Fibroblast of the conjunctiva (primary cell): ENCODE measurements at places on chromosomes 16 and 17.

GRCh38 chr16:3909791-3910583 is 29.5 kb upstream of the CREBBP start:
- no peak for DNase-seq

- DNase-seq = no peak
Measured at GRCh38 chr16:27321013-27321915, 7.5 kb downstream of the IL4R start.

DNA sequence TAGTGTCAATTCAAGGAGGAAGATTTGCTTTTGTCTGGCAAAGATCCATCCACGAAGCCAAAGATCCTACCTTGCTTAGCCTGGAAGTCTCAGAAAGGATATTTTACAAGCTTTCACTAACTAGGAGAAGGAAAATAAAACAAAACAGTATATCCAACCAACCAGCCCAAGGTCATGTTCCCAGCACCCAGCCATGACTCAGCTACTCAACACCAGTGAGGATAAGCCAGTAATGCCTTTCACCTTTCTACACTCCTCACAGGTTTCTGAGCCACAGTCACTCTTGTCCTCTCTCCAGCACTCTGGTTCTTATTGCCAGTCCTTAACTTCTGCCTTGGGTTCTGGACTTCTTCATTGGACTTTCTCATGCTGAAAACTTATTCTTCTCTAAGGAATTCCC is 116.2 kb downstream of the CDH11 start:
- DNase-seq = no peak

- DNase-seq = no peak
Measured at GRCh38 chr17:65564793-65565192, 3.3 kb upstream of the AXIN2 start.

DNA sequence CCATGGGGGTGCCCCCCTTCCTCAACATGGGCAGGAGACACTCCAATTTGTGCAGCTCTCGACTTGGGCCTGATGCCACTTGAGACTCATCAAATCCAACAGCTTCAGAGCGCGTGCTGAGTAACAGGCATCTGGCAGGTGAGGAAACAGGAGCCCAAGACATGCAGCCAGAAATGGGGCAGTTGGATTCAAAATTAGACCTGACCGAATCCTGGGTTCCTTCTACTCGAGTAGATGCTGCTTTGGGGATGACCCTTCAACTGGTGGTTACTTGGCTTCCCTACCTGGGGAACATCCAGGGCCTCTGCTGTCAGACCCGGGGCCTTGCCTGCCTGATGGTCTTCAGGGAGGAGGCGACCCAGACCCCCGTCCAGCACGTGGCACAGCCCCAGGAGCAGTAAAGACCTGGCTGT is 488 bp upstream of the NTN3 start:
- no peak for DNase-seq

- DNase-seq = no peak
Measured at GRCh38 chr17:70158180-70158579, 11.2 kb upstream of the KCNJ2 start.

DNA sequence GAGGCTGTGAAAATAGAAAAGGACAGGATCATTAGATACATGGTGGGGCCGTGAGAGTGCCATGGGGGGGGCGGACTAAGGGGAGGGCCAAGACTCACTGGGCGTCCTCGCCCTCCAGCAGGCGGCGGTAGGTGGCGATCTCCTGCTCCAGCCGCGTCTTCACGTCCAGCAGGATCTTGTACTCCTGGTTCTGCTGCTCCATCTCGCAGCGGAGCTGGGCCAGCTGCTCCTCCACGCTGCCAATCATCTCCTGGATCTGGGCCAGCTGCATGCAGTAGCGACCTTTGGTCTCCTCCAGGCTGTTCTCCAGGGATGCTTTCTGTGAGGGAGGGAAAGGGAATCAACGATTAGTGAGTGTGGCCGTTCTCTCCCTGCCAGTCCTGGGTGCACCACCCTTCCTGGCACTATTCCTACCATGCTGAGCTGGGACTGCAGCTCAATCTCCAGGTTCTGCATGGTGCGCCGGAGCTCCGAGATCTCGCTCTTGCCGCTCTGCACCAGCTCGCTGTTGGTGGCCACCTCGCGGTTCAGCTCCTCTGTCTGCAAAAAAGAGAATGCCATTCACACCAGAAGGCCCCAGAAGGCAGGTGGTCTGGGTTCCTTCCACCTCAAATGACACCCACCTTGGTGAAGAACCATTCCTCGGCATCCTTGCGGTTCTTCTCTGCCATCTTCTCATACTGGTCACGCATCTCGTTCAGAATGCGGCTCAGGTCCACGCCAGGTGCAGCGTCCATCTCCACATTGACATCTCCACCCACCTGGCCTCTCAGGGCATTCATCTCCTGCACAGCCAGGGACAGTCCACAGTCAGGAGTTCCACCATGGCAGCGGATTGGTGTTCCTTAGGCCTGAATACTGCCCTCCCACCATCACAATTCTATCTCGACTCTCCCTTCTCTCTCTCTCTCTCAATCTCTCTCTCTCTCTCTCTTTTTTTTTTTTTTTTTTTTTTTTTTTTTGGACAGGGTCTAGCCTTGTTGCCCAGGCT is 3.3 kb downstream of the KRT14 start:
- DNase-seq = no peak

DNA sequence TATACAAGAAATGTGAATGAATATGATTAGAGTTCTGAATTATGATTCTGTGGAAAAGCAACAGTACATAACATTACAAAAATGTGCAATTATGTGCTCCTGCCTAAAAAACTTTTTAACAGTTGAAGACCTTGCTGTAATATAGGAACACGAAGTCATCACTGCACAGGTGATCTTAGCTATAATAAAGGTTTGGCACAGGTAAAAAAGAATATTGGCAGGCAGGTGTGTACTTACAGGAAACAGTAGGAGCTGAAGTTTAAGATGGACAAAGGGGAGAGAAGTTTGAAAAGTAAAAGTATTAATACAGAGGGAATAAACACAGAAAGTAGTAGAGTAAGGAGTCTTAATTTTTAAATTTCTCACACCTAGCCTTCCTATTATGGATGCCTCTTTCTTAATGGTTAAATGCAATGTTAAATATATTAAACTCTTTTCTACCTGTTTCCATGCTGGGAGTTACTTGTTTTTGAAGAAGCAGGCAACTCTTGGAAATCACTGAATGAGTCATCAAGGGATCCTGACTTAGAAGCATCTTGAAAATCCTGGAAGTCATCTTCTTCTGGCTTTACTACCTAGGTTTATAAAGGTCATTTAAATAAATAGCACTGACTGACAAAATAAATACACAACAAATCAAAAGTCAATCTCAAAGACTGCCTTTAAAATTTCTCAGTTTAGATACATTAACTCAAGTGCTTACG is 40.7 kb downstream of the SYNRG start:
- no peak for DNase-seq

DNA sequence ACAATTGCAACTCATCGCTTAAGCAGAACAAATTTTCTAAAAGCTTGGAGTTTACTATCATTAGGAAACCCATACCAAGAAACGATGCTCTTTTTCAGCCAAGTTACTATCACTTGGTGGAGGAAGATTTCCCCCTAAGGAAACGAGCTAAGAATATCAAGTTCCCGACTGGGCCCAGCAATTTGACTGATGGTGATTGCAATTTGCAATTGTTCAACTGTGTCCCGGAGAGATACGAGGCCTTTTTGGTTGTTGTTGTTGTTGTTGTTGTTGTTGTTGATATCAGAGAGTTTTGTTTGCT is 6.2 kb downstream of the HS3ST3A1 start:
- no peak for DNase-seq

DNA sequence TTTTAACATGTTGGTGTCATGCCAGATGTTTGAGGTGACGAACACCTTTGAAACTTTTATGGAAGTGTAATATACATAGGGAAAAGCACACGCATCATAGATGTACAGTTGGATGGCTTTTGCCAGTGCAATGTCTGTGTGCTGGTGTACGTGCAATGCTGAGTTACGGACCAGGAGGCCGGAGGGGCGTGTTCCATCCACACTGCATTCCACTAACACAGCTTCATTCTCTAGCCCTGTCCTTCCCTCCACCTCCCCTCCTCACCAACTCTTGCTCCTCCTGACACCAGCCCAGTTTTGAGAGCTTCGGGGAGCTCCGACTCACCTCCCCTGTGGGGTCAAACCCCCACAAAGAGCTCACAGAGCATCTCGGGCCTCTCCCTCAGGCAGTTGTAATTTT is 358.8 kb downstream of the C16orf95 start:
- DNase-seq = no peak

DNA sequence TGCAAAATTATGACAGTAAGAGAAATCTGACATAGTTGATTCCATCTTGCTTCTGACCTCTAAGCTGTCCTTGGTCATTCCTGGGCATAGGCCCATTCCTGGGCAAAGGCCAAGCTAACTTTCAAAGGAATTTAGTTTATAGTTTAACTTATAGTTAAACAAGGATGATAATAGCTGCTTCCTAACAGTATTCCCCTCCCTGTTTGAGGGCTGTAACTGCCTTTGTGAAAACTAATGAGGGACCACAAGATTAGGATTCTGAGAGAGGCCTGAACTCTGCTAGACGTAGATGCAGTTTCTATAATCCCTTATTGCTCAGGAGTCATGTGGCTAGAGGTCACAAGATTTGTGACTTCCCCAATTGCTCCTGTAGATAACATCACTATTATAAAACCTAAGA is 80.2 kb upstream of the ASIC2 start:
- no peak for DNase-seq

DNA sequence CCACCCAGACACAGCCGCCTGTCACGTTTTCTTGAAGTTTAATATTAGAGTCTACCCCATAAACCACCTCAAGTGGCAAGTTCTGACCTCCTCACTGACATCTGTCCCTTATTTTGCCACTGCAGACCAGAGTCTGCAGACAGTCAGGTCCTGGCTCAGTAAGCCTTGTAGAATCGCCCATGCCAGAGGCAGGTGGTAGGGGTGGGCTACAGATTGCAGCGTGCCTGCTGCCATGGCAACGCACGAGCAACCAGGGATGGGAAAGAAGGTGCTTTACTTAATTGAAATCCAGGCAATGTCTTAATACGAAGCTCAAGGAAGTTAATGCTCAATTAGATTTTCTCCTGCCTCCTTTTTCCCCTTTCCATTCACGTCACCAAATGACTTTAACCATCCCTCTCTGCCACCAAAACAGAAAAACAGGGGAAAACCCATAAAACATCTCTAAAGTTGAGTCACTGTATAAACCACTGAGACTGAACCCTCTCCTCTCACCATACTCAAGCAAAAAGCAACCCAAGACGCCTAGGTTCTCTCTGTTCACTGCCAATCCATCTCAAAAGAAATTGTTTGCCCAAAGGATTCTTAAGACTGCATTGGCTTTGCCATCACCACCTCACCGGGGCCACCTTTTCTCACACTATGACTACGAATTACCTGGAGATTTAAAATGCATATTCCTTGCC is 228.8 kb downstream of the SLC39A11 start:
- DNase-seq = no peak

GRCh38 chr16:14454391-14454790 is 175.7 kb downstream of the PARN start:
- no peak for DNase-seq

DNA sequence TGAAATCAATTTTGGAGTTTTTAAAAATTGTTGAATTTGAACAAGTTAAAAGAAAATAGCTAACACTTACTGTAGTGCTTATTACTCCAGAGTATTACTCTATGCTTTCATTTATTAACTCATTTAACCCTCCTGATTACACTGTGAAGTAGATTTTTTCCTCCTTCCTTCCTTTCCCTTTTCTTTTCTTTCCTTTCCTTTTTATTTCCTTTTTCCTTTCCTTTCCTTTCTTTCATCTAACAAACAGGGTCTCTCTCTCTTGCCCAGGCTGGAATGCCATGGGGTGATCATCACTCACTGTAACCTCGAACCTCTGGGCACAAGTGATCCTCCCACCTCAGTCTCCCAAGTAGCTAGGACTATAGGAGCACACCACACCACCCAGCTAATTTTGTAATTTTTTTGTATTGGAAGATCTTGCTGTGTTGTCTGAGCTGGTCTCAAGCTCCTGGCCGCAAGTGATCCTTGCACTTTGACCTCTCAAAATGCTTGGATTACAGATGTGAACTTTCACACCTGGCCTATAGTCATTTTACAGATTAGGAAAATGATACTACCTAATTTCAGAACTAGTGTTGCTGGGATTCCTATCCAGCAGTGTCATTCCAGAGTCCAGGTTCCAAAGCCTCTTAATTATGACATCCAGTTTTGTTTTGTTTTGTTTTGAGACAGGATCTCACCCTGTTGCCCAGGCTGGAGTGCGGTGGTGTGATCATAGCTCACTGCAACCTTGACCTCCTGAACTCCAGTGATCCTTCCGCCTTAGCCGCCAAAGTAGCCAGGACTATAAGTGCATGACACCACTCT is 59.9 kb downstream of the TAOK1 start:
- DNase-seq = no peak

DNA sequence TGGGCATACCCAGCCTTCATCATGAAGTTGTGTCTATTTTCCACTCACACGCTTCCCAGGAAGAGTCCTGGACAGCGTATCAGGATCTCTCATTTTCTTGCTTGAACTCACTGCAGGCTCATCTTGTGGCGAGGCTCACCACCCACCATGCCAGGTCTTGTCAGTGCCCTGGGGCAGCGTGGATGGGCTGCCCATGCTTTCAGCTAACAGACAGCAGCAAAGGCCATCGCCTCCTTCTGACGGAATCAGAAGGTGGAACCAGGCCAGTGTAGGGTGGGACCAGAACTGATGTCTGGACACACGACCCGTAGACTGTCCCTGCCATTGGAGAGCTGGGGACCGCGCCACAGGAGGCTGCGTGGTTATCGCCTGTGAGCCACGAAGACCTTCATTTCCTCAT is 169.4 kb downstream of the FOXL1 start:
- DNase-seq = no peak

GRCh38 chr16:28524681-28525171 is 14.0 kb downstream of the NUPR1 start:
- no peak for DNase-seq

GRCh38 chr16:23905027-23905426 is 69.2 kb downstream of the PRKCB start:
- DNase-seq = peak; percentile 2

DNA sequence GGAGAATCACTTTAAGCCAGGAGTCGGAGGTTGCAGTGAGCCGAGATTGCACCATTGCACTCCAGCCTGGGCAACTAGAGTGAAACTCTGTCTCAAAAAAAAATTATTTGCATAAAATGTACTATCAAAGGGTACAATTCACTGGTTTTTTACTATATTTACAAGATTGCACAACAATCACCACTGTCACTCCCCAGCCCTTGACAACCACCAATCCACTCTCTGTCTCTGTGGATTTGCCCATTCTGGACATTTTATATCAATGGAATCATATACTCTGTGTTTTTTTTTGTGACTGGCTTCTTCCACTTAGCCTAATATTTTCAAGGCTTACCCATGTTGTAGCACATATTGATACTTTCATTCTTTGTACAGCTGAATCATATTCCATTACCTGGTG is 18.8 kb downstream of the TBX2 start:
- no peak for DNase-seq
